NT2/D1 (cell line): ENCODE measurements at places on chromosomes 16 and 17.

DNA sequence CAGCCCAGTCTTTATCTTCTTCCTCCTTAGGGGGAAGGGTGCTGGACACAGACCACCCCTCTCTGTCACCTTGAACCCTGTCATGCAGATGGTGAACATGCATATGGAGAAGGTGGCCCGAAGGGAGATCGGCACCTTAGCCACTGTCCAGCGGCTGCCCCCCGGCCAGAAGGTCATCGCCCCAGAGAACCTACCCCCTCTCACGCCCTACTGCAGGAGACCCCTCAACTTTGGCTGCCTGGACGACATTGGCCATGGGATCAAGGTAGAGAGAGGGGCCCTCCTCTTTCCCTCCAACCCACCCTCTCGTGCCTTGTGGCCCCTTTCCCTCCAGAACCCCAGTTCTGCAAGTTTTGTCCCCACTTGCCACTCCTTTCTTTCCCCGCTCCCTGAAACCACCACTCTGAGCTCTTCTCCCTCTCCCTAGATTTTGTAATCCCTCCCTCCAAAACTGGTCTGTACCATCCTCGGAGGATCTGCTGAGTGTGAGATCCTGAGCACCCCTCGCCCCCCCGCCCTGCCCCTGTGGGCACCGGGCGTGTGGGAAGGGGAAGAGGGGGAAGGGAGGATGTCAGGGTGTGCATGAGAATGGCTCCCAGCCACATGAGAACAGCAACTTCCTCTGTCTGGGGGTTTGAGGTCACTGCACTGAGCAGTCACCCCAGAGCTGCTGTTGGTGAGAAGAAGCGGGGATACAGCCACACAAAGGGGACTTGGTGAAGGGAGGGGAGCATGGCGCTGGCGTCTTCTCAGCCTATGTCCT lies 7.3 kb downstream of the ABI3 start:
- no peak for DNase-seq

DNA sequence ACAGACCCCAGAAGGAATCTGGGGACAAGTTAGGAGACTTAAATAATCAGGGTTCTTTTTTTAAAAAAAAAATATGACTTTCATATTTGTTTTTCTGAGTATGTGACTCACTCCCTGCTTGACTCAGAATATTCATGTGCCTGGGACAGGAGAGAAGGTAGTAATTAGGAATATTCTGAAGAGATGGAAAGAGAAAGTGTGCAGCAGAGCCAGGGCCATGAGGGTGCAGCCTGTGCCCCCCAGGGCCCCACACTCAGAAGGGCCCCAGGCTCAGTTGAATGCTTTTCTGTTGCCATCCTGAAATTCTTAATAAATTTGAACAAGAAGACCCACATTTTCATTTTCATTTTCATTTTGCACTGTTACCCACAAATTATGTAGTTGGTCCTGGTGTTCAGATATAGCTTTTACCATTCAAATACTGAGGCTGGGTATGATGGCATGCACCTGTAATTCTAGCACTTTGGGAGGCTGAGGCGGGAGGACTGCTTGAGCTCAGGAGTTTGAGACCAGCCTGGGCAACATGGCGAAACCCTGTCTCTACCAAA lies 11.5 kb upstream of the LONP2 start:
- DNase-seq, result no peak

DNA sequence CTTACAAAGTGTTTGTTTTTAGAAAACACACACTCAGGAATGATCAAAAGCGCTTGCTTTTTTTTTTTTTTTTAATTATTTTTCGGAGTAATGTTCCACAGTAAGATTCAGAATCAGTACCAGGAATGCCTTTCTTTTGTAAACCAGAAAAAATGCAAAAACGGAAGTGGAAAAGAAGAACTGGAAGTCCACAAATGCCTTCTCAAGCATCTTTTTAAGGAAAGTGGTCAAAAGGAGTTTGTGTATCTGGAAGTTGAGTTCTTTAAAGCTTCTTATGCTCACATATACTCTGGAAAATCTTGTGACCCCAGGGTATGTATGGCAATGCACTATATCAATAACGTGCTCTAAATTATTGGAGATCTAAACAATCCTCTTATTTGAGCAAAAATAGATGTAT lies 126.0 kb downstream of the ABCA8 start:
- DNase-seq, result no peak

- no peak for DNase-seq
Measured at GRCh38 chr16:85248342-85248741, 136.1 kb upstream of the CIBAR2 start.

- DNase-seq, result no peak
Measured at GRCh38 chr17:20026960-20027359, 17.8 kb downstream of the SPECC1 start.

DNA sequence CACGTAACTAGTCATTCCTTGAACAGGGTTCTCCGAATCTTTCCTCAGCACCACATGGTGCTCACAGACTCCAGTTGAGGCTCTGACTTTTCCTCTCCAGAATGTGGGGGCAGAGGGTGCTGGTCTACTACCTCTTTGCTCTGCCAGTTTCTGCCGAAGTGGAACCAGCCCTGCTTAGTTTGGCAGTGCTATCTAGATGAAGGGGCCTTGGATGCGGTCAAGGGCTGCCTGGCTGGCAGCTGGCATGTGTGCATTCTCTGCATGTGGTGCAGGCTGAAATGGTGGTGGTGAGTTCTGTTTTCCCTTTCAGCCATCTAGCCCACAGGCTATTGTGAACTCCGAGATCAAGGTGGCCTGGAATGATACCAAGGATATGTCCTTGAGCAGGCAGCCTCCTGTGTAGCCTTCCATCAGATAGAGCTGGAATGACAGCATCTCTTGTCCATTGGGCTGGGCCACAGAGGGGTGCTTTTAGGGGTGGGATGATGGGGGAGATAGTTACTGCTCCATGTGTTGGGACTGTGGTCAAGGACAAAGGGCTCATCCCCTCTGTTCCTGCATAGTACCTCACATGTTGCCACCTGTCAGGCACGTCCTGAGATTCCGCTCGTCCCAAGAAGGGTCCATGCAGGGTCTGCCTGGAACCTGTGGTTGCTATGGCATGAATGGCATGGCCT lies 2.0 kb downstream of the DYNLL2 start:
- DNase-seq, result no peak

GRCh38 chr17:10699856-10700255 lies 2.5 kb downstream of the ADPRM start:
- no peak for DNase-seq

DNA sequence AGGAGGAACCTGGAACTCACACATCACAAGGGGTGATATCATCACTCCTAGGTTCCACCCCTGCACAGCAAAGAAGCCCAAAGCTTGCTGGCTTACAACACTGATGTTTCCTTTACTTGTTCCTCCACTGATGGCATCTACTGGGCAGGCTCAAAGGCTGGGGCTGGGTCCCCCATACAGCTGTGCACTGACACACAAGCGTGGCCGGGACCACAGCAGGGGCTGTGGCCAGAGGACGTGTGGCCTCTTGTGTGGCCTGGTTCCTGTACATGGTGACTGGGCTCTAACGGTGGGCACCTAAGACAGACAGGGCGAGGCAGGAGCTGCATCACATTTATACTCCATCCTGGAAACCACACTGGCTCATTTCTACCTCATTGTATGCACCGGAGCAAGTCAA lies 264.4 kb upstream of the FOXF1 start:
- no peak for DNase-seq

GRCh38 chr17:28712032-28712704 lies 480 bp upstream of the PROCA1 start:
- no peak for DNase-seq

- DNase-seq, result no peak
Measured at GRCh38 chr17:64024215-64024654, 3.8 kb upstream of the ICAM2 start.

GRCh38 chr16:85891776-85892166 lies 7.2 kb upstream of the IRF8 start:
- no peak for DNase-seq

DNA sequence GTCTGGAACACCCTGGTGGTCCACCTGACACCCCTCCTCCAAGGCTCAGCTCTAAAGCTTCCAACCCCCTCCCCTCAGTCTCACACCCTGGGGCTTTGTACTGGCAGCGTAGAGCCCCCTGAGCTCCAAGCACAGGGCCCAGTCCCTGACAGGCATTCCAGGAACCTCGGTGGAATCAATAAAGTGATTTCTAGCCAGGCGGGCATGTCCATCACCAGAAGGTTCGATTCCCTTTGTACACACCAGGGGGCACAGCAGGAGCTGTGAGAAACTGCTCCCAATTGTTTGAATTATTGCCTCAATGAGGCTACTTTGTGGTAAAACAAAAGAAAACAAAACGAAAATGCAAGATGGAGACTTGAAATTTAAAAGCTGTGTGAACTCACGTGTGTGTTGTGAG lies 51.8 kb downstream of the SMPD3 start:
- no peak for DNase-seq

DNA sequence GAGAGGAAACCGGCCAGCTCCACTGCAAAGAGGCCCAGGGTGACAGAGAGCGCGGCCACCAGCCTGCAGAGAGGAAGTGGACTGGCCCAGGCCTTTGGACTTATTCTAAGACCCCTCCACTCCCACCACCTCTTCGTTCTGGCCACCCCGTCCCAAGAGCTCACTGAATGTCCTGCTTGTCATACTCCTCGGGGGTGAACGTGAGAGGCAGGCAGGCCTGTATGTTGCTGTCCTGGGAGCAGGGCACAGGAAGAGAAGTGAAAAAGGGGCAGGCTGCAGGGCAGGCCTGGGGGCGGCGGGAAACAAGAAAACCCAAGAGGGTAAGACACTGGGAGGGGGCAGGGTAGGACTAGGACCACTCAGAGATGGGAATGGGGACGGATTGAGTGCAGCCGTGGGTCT lies 384 bp downstream of the TMEM107 start:
- DNase-seq, result no peak

- DNase-seq, result no peak
Measured at GRCh38 chr17:33209671-33210070, 83.4 kb downstream of the ASIC2 start.

DNA sequence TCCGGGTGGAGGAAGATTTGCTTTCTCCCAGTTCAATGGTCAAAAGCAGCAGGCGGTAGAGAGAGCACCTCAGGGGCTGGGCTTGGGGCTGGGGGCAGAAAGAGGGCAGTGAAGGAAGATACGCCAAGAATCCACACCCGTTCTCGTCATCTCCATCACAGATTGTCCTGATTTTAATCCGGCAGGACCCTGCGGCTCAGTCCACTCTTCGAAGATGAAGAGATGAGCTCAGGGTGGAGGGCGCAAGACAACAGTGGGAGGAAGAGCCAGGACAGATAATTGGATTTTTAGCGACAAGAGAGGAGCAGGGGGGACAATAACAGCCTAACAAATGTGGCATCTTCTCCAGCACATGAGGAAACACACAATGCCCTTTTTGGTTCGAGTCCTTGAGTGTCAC lies 165.9 kb downstream of the SDK2 start:
- DNase-seq, result no peak

DNA sequence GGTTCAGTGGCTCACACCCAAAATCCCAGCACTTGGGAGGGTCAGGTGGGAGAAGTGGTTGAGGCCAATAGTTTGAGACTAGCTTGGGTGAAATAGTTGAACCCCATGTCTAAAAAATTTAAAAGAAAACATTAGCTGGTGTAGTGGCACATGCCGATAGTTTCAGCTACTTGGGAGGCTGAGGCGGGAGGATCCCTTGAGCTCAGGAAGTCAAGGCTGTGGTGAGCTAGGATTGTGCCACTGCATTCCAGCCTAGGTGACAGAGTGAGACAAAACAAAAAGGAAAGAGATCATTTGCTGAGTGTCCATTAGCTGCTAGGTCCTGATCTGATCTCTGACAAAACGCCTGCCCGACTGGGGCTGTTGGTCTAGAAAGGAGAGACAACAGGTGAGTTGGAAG lies 14.1 kb upstream of the DBNDD1 start:
- DNase-seq, result no peak

GRCh38 chr16:30551781-30552180 lies 6.4 kb downstream of the ZNF764 start:
- no peak for DNase-seq

DNA sequence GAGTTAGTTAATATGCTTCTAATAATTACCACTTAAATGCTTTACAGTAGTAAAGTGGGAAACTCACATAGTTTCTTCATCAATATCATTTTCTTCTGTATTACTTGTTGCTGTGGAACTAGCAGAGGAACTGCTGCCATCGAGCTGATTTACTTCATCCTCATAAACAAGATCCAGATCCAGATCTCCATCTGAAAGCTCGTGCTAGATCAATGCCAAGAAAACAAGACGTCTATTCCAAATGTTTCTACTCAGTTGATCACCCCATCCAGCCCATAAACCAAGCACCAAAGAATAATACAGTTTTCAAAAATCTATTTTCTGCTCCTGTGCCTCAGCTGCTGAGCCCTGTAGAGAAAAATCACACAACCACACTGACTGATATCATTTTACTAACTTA lies 59.1 kb downstream of the TRIM37 start:
- DNase-seq, result no peak

DNA sequence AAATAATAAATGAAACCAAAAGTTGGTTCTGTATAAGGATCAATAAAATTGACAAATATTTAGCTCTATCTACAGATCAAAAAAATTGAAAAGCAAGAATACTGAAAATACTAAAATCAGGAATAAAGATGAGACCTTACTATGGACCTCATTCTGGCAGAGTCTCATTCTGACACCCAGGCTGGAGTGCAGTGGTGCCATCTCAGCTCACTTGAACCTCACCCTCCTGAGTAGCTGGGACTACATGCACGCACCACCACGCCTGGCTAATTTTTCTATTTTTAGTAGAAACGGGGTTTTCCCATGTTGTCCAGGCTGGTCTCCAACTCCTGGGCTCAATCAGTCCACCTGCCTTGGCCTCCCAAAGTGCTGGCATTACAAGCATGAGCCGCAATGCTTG lies 22.0 kb upstream of the KREMEN2 start:
- no peak for DNase-seq
